ENCODE measurements at places on chromosomes 6 and 20. TPM values are rescaled to one million over a fixed set of nuclear protein-coding genes. Genes with fewer than 3 reads are reported as not detected.

Gene PLAGL1
- 105 TPM for total RNA-seq

Gene FAXC
- total RNA-seq: 8.0 TPM

Gene RBM24
- total RNA-seq: 10.8 TPM

Gene CST7
- total RNA-seq: not detected

Gene TRIM15
- total RNA-seq: not detected

Gene LHFPL5
- not detected for total RNA-seq

Gene HMGN3
- total RNA-seq: 36.2 TPM

Gene PAX1
- total RNA-seq: not detected

Gene PLEKHG1
- 1.8 TPM for total RNA-seq

Gene COL9A3
- total RNA-seq: 11.3 TPM

Gene LSM2
- 35.0 TPM for total RNA-seq

Gene PPP1R16B
- not detected for total RNA-seq

Gene OXT
- not detected for total RNA-seq

Gene IPCEF1
- total RNA-seq: not detected

Gene SMOC2
- 56.3 TPM for total RNA-seq

Gene COL10A1
- 0.10 TPM for total RNA-seq

Gene BMP7
- not detected for total RNA-seq

Gene HLA-DRB5
- not detected for total RNA-seq

Gene DYNLRB1
- total RNA-seq: 111 TPM
